ENCODE measurements at places on chromosomes 6 and 20. TPM values are rescaled to one million over a fixed set of nuclear protein-coding genes. Genes with fewer than 3 reads are reported as not detected.

DNA sequence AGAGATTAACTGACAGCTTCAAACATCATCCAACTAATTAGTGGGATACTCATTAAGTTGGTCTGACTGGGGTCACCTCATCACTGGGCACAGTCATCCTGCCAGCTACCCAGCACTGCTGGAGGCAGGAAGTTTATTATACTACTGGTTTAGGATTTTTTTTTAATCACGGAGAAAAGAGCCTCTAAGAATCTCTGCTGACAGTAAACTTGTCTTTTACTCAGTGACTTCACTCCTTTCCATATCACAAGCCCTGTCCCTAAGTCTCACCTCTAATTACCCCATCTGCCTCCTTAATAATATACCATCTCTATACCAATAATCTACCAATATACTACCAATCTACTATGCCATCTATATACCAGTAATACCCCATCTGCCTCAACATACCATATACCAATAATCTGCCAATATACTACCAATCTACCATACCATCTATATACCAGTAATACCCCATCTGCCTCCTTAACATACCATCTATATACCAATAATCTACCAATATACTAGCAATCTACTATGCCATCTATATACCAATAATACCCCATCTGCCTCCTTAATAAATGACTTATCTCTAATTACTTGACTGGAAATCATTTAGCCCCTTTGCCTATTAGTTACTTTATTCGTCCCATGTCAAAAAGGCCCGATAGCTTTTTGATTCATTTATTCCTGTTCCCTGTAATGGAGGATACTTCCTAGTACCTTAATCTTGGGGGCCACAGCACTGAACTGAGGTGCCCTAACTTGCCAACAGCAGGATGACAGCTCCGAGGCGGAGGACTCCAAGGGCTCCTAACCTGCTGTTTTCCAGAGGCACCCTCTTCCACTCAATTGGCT lies 5.0 kb downstream of the ATP5F1E start:
- H3K4me3 ChIP-seq = no peak overlapping the region
- no peak for DNase-seq
- no peaks in the 10 kb centered on the region for H3K27me3 ChIP-seq
- peaks cover 15% of the 10 kb centered on the region for H3K4me1 ChIP-seq

GRCh38 chr6:63353286-63353630 lies 33.5 kb upstream of the LGSN start:
- peaks cover 7% of the 10 kb centered on the region for H3K4me1 ChIP-seq
- H3K36me3 ChIP-seq = no peaks in the 10 kb centered on the region
- no peak overlapping the region for H3K4me3 ChIP-seq
- H3K27ac ChIP-seq = peak overlapping the region; percentile 90

DNA sequence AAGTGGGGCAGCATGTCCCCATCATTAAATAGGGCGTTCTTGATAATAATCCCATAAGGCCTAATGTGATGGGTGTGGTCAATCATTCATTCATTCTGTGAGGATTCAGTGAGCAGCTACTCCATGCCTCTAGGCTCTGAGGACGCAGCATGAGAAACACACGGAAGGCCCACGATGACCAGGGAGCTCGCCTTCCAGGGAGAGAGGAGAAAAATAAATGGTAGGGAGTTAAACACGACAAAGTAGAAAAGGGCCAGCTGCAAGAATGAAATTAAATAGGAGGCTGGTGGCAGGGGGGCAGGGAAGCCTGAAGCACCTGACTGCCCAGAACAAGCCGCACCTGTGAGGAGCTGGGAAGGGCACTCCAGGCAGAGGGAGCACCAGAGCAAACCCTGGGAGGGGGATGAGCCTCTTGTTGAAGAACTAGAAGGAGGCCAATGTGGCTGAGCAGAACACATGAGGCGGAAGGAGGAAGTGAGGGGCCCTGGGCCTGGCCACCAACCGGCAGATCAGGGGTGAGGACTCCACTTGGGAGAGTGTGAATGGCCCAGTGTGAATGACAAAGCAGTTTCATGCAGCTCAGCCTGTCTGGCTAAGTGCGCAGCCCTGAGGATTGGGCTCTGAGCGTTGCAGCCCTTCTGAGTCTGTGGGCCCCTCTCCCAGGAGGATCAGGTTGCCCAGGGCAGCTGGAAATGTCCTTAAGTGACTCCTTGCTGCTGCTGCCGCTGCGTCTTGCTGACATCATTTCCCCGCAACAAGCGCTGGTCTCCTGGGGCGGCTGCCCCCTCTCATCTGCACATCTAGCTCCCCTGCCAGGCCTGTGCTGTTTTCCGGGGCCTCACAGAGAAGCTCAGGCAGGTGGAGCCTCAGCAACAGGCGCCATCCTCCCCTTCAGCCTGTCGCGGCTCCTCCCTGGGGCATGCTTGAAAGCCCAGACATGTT lies 99.9 kb downstream of the CDH26 start:
- peak; percentile 31 for DNase-seq
- H3K27ac ChIP-seq = peak overlapping the region; percentile 2
- H3K4me1 ChIP-seq = no peaks in the 10 kb centered on the region
- no peaks in the 10 kb centered on the region for H3K36me3 ChIP-seq
- peaks cover 1% of the 10 kb centered on the region for H3K27me3 ChIP-seq

DNA sequence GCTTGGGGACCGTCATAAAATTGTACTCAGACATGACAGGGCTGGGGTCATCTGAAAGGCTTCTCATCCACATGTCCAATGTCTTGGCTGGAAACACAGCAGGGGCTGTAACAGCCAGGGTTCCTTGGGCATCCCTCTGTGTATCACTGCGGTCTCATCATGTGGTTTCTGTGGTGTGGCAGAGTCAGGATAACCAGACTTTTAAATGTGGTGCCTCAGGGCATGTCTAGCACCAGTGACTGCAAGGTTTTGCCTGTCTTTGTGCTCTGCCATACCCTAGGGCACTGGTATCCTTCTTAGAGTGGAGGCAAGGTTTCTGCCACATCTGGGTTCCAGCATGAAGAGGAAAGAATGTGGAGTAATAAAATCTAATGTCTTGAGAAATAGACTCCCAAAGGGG lies 124.2 kb downstream of the PLEKHG1 start:
- no peaks in the 10 kb centered on the region for H3K36me3 ChIP-seq
- H3K27ac ChIP-seq = no peak overlapping the region
- no peaks in the 10 kb centered on the region for H3K4me1 ChIP-seq
- no peak overlapping the region for H3K4me3 ChIP-seq
- H3K27me3 ChIP-seq = no peaks in the 10 kb centered on the region
- DNase-seq = no peak

DNA sequence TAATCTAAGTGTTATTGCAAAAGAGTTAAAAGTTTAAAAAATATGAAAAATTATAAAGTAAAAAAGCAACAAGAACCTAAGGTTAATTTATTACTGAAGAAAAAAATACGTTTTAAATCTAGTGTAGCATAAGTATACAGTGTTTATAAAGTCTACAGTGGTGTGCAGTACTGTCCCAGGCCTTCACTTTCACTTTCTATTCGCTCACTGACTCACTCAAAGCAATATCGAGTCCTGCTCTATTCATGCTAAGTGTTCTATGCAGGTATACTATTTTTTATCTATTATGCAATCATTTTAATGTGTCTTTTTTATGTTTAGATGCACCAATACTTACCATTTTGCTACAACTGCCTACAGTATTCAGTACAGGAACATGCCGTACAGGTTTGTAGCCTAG lies 113.0 kb downstream of the MANEA start:
- no peak overlapping the region for H3K27ac ChIP-seq
- DNase-seq = no peak
- H3K4me1 ChIP-seq = no peaks in the 10 kb centered on the region
- H3K36me3 ChIP-seq = no peaks in the 10 kb centered on the region
- H3K4me3 ChIP-seq = no peak overlapping the region

DNA sequence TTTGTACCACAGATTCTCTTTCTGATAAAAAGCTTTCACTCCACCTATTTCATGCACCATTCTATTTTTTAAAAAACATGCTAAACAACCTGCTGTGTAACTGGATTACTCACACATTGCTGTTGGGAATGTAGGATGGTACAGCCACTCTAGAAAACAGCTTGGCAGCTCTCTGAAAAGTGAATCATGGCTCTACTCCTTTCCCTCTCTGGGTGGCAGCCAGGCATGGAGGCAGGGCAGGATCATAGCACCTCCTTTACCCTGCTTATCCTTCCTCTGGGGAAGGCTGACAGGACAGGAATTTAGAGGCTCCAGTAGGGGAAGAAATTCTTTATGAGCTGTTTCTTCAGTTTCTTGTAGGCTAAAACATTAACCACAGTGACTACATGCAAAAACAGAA lies 6.7 kb upstream of the VNN2 start:
- H3K36me3 ChIP-seq = no peaks in the 10 kb centered on the region
- no peaks in the 10 kb centered on the region for H3K4me1 ChIP-seq
- no peak overlapping the region for H3K4me3 ChIP-seq

Gene LKAAEAR1
- not detected for polyA plus RNA-seq

Gene HLA-DOA
- 1.9 TPM for polyA plus RNA-seq

Gene CRNKL1
- polyA plus RNA-seq = 5.0 TPM

All from liver (tissue), 10 donors.